ENCODE measurements at places on chromosomes 7 and 10.

DNA sequence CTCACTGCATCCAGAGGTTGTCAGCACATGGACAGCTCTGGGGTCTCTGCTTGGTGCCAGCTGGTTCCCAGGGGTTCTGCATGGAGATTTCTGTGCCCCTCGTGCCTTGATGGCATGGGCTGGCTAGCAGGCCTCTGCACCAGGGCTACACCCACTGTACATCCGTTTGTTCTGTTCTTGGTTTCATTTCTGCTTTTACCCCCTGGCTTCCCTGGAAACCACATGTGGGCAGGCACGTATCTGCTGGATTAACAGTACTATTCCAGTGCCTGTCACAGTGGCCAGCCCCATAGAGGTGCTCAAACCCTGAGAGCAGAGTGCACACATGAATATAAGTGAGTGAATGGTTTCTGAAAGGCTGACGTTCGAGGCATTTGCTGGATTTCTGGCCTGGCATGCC, 207.2 kb upstream of the GPR26 start:
- DNase-seq = no peak

- DNase-seq = no peak
Measured at GRCh38 chr7:81111358-81111757, 192.5 kb upstream of the SEMA3C start.

GRCh38 chr7:4226524-4226882, 455.6 kb upstream of the FOXK1 start:
- no peak for DNase-seq

DNA sequence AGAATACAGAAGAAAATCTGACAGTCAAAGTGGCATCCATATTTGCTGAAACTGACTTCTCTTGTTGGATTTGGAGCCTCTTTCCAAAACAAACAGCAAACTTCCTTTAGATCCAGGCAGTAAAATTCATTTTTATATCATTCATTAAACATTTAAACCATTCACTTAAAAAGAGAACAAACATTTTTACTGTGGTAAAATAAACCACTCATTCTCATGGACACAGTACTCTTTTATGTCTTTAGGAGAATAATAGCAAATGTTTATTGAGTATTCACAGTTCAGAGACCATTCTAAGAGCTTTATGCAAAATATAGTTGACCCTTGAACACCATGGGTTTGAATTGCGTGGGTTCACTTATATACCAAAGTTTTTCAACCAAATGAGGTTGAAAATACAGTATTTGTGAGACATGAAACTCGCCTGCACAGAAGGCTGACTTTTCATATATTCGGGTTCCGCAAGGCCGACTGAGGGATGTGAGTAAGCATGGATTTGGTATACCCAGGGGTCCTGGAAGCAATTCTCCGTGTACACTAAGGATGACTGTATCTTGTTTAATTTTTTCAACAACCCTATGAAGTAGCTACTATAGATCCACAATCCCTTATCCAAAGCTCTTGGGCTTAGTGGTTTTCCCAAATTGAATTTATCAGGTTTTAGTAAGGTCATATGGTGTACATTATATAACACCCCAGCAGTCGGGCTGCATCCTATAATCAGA, 49.1 kb downstream of the ATXN7L1 start:
- DNase-seq = no peak

- peak; percentile 82 for DNase-seq
Measured at GRCh38 chr10:21372651-21373410, 152.7 kb downstream of the SKIDA1 start.

GRCh38 chr7:74043523-74043951, 15.6 kb downstream of the ELN start:
- DNase-seq = no peak

DNA sequence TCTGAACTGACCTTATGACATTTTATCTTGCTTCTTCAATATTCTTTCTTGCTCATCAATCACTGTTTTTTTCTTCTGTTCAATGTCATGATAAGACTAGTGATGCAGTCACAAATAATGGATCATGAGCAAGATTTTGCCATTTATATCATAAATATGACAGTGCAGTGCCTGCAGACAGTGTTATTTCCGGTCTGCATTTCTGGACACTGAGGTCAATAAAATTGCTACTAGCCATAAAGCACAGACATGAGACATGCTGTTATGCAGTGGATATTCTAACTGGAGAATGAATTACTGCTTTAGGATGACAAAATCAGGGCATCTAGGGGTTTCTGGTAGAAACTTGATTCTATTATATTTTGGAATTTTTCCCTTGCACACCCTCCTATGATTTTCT, 1509.7 kb upstream of the LRRTM3 start:
- DNase-seq = no peak

- DNase-seq = no peak
Measured at GRCh38 chr7:116024826-116025809, 5.4 kb downstream of the TFEC start.

DNA sequence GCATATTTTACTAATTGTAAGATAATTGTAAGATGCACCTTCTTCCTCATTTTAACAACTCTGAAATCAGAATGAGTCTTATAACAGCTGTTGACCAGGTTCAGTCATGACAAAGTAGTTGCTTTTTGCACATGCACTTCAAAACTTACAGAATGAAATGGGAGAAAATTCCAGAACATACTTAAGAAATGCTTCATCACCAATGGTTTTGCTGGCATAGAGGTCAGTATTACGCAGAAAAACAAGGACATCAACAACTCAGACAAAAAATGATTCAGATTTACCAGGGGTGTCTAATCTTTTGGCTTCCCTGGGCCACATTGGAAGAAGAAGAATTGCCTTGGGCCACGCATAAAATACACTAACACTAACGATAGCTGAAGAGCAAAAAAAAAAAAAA, 13.3 kb downstream of the COL28A1 start:
- DNase-seq = no peak
